ENCODE measurements at places on chromosomes 1 and 21. TPM values are rescaled to one million over a fixed set of nuclear protein-coding genes. Genes with fewer than 3 reads are reported as not detected.

- DNase-seq = no peak
These were observed 51.8 kb upstream of the LRP8 start for GRCh38 chr1:53379662-53380002.

ERICH3 gene
- 0.44 TPM for total RNA-seq

DNA sequence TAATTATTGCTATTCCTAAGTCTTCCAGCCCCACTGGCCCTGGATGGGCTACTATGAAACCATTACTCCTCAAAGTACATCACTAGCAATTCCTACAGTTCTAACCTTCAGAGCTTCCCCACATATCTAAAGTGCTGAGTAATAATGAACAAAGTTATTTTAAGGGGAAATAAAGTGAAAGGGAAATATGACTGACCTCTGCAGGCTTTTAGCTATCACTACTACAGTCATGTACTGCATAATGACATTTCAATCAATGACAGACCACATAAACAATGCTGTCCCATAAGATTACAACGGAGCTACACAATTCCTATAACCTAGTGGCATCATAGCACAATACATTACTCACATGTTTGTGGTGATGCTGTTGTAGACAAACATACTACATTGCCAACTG is 32.5 kb upstream of the ASPM start:
- no peak for DNase-seq

GRCh38 chr1:29166291-29166878 is 15.3 kb downstream of the SRSF4 start:
- no peak for DNase-seq

TTC22 gene
- total RNA-seq = 6.0 TPM

PRELP gene
- total RNA-seq = not detected

GRCh38 chr1:53966794-53967193 is 20.6 kb downstream of the LRRC42 start:
- DNase-seq = no peak

DNA sequence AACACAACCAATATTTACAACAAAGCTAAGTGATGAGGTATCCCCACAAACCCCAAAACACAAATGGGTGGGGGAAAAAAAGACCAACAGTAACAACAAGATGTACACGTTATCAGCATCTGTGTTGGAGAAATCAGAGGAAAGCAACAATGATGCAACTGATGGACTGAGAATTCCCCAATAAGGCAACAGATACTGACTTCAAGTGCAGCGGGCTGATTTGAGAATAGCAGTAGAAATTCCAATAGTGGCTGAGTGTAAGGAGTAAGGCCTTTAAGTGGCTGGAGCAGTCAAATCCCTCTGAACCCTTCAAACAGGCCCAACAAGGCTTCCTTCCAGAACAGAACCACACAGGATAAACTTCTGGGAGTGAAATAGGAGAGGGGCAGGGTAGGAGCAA is 97.6 kb downstream of the TM2D1 start:
- no peak for DNase-seq

DNA sequence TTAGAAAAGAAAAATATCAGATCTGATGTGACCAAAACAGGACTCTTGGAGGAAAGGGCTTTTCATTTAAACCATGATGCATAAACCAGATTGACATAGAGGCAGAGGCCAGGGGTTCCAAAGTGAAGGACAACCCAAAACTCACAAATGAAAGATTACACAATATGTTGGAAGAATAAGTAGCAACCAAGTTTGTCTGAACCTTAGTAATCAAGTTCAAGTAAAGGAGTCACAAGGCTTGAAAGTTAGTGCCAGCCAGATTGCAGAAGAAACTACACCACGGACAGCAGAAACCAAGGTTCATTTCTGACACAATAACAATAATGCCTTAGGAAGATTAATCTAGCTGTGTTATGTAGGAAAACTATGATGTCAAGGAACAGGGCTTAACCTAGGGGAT is 124.6 kb downstream of the ZC3H11B start:
- DNase-seq = no peak

SRM gene
- 106 TPM for total RNA-seq

- DNase-seq = no peak
These were observed 137.5 kb upstream of the JUN start for GRCh38 chr1:58921342-58921741.

- DNase-seq = no peak
These were observed 22.7 kb upstream of the ACTL8 start for GRCh38 chr1:17732475-17732874.

- no peak for DNase-seq
These were observed 251.5 kb downstream of the PTPRC start for GRCh38 chr1:198890214-198890930.

DNA sequence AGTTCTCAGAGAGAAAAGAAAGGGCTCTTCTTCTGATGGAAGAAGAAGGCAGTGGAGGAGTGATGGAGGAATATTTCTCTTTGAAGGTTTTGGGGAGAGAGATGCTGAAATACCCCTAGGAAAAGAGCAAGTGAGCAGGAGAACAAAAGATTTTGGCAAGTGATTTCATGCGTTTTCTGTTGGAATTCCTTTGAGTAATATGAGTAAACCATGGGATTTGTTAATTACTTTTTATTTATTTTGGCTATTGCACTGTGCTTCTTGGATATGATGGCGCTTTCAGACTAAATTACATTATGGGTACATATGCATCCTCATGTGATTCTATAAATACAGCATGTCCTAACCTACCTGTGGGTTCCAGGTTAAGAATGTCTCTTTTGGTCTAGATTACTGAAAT is 210.1 kb upstream of the PTGFR start:
- DNase-seq = no peak

DNA sequence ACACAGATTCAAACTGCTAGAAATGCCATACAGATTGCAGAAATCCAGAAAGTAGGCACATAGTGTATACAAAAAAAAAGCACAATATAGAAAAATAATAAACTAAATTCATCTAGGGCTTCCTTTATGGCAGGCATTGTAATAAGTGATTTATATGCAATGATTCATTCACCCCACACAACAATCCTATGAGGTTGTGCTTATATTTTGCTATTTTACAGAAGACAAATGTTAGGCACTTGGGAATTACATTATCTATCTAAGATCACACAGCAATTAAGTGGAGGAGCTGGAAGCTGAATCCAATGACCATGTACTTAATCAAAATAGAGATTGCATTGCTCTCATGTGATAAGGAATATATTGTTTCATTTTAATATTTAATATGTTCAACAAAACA is 225.7 kb upstream of the KCNK2 start:
- DNase-seq = no peak

DNA sequence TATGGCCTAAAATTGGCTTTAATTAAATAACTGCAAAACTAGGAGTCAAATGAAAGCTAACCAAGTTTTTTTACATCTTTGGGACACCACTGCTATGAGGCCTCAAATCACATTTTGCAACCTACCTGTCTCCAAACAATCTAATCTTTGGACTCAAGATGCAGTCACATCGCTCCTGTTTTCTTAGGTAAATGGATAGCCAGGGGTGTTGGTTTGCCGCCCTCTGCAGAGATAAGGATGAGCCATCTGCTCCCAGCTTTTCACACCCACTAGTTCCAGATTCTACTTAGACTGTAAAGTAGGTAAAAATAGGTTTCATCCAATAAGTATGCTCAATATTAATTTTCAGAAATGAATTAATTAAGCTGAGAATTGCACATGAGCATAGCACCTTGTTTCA is 456.5 kb downstream of the KIF26B start:
- DNase-seq = no peak

CRNN gene
- total RNA-seq = not detected

DNA sequence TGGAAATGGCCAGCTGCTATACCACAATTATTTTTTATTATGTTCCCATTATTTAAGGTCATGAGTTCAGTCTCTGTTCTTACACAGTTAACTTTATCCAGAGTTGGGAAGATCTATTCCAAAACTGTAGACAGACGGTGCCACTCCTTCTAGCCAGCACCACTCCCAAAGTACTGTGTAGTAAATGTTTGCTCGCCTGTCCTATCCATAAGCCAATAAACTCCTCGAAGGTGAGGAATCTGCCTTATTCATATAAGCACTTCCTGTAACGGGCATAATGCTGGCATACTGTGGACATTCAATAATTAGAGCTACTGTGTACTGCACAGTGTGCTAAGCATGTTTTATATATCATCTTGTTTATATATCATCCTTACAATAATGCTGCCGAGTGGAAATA is 26.1 kb upstream of the STMN1 start:
- no peak for DNase-seq

DNA sequence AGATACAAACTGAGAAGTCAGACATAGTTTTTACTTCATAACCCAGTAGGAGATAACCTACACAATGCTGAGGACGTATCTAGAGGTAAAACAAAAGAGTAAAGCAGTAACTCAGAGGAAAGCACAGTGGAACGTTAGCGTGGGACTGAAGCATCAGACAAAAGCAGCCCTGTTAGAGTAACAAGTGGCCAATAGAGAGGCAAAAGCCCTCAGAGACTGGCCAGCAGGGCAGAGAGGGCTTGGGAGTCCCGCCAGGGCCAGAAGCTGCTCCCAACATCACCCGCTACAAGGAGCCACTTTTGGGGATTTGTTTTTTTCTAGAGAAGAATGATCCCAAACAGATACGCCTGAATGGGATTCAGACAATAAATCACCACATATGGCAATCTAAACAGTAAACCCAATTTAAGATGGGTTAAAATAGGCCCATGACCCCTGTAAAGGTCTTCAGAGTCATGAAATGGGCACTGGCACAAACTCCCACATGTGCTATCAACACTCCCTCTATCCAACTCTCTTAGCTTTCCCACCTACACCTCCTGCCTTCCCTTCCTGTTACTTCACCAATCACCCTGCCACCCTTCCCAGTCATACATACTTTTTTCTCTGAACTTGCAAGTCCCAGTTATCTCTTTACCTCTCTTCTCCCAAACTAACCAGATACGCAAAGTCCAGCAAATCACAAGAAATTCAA is 17.2 kb downstream of the TADA1 start:
- DNase-seq = no peak

YOD1 gene
- 10.8 TPM for total RNA-seq

NUP210L gene
- 0.22 TPM for total RNA-seq

GRCh38 chr1:228315945-228316588 is 90.6 kb downstream of the TRIM11 start:
- DNase-seq = peak; percentile 12

GRCh38 chr1:34683616-34684015 is 71.2 kb upstream of the GJB5 start:
- no peak for DNase-seq

- DNase-seq = no peak
These were observed 37.7 kb upstream of the DDAH1 start for GRCh38 chr1:85502625-85503083.

DNA sequence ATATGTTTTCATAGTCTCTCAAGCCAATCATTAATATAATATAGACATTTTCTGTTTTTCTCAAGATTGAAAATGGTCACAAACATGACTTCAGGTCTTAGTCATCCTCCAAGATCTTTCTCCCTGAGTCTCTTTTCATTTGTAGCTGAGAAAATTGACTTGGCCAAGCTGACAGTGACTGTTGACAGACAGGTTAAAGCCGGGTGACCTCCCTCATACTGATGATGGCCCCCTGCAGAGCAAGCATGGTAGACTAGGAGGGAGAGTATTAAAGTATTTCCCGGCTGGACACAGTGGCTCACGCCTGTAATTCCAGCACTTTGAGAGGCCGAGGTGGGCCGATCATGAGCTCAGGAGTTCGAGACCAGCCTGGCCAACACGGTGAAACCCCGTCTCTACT is 6.8 kb upstream of the KIAA1614 start:
- no peak for DNase-seq

TSACC gene
- 0.44 TPM for total RNA-seq

DNA sequence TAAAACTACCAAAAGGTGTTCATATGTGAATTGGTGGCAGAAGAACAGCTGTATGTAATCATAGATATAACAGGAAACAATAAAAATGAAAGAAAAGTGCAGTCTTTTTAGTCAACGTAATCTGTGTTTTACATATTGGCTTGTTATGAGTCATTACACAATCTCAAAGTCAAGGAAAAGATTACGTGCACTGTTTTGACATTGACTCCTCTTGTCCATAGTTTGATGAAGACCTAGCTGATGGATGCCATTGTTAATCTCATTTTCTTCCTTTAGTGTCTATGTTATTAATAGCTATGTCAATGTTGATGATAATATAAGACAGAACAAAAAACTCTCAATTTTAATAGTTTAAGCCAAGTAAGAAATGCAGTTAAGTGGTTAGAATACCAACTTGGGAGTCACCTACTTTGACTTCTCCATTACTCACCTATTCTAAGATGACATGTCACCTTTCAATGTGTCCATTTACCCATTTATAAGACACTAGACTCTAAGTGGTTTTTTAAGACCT is 84.5 kb upstream of the SAMSN1 start:
- no peak for DNase-seq

DNA sequence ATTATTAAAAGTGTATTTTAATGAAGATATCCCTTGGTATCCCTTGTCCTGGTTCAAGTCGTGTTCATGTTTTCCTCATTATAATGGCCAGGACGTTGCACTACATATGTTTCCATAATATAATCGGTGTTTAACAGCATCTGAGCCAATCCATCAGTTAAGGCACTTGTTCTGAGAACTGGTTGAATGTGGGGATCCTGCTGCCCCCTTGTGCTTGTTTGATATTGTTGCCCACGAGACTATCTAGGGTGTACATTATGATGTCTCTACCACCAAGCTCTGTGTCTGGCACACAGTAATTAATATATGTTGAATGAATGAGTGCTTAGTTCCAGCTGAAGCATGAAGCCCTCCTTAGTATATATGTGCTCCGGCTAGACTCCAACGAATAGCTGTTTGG is 193.0 kb downstream of the CACNA1E start:
- no peak for DNase-seq

KCNC4 gene
- 9.8 TPM for total RNA-seq

DNA sequence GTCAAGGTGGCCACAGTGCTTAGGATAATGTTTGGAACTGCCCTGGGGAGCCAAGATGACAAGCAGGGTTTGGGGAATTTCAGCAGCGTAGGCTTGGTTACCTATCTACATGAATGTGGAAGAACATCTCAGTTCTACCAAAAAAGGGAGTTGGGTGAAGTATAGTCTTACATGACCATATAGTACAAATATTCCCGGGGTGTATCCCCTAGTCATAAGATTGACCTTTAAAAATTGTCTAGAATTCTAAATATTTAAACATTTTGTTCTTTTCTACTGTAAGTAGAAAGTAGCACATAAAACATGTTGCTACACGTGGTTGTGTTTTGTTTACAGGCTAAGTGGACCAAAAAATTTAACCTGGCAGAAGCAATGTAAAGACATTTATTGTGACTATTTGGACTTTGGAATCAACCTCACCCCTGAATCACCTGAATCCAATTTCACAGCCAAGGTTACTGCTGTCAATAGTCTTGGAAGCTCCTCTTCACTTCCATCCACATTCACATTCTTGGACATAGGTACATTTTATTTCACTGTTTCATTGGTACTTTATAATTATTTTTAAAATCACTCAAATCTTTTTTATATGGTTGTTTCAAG is 20.3 kb downstream of the IL12RB2 start:
- DNase-seq = no peak
